ENCODE measurements at places on chromosomes 2 and 18. TPM values are rescaled to one million over a fixed set of nuclear protein-coding genes. Genes with fewer than 3 reads are reported as not detected.

DNA sequence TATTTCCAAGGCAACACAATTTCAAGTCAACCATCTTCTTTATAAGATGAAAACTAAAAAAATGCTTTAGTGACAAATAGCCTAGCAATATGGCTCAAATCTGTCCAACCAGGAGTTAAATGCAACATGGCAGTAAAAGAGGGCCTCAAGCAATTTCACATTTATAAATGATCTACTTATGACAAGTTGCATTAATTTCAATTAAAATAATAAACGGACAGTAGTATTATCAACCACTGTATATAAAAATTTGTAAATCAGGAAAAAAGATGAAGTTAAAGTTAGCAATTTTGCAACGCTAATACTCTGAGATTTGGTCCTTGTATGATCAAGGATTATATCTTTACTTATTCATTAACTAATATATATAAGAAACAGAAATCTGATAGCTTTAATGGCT, 19.3 kb downstream of the CCDC88A start:
- no peak for DNase-seq

POLR1B gene
- total RNA-seq: 12.8 TPM

GRCh38 chr2:118848381-118849225, 1.2 kb upstream of the EN1 start:
- no peak for DNase-seq

PLA2R1 gene
- 36.2 TPM for total RNA-seq

HOXD8 gene
- 49.8 TPM for total RNA-seq

DNA sequence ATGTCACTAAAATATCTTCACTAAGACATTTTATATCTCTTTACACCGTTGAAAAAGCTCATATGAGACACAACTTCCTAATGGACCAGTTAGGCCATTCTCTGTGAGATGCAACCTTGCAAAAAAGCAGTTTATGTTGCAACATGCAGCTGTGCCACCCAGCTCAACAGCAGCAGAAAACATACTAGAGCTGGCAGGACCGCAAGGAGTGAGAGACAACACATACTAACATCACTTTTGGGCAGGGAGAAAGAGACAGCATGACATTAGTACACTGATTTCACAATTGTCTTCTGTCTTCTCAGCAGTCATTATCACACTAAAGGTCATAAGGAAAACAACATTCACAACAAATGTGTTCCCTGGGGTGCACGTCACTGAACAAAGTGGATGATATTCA, 122.9 kb downstream of the EPB41L3 start:
- no peak for DNase-seq

- no peak for DNase-seq
Measured at GRCh38 chr2:101596333-101596732, 101.2 kb upstream of the MAP4K4 start.

- no peak for DNase-seq
Measured at GRCh38 chr18:12057419-12058039, 36.1 kb upstream of the ANKRD62 start.

RELCH gene
- 41.5 TPM for total RNA-seq

RTKN gene
- 36.3 TPM for total RNA-seq

DNA sequence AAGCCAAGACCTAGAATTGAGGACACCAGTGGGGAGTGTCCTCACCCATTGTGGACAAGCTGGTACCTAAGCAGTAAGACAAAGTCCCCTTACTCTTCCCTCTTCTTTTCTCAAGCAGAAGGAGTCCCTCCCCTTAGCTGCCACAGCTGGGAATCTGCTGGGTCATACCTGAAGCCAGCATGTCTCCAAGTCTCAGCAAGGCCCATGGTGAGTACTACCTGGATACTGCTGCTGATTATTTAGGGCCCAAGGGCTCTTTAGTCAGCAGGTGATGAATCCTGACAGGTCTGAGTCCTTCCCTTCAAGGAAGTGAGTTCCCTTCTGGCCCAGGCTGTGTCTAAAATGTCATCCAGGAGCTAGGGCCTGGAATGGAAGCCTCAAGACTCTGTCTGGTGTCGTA, 198.6 kb upstream of the STK17B start:
- no peak for DNase-seq

DNA sequence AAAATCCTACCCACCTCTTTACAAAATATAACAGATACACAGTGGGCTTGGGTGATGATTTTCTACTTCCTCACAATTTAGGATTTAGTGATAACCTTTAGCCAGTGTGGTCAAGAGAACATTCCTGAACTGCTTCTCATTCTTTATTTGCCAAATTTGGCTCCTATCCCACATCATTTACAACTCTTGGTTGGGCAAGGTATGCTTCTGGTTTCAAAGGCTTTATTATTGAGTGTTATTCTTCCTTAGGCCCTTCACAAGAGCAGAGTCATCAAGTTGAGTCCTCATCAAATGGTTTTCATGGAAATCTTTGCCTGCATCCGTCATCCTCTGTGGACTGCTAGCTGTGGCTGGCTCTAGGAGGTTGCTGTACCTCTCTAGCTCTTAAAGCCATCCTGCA, 472.0 kb upstream of the ETAA1 start:
- no peak for DNase-seq

DCC gene
- total RNA-seq: 3.2 TPM

FLACC1 gene
- total RNA-seq: 1.5 TPM

GRCh38 chr2:195709901-195710806, 53.1 kb downstream of the SLC39A10 start:
- no peak for DNase-seq

- DNase-seq: peak; percentile 70
Measured at GRCh38 chr2:238286551-238286950, 1.9 kb downstream of the PER2 start.

DNA sequence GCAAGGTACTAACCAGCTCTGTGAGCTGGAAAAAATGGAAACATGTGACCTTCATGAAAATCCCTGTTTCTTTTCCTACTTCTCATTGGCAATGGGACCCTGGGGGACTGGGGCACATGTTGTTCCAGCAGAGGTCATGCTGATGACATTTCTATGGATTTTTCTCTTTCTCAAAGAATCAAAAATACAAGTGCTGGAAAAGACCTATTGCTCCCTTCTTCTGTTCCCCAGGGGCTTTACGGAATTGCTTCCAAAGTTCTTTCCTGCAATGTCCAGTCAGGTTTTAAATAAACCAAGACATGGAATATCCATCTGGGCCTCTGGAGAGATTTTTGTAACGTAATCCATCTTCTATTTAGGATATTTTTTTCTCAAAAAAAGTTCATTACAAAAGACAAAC, 1006.1 kb upstream of the CELF4 start:
- no peak for DNase-seq

ARHGAP28 gene
- 11.3 TPM for total RNA-seq

GRCh38 chr2:127542231-127542630, 6.7 kb downstream of the MYO7B start:
- DNase-seq: no peak

GRCh38 chr2:63058144-63058920, 7.7 kb downstream of the OTX1 start:
- DNase-seq: no peak

- no peak for DNase-seq
Measured at GRCh38 chr2:60504049-60504448, 49.4 kb downstream of the BCL11A start.

- no peak for DNase-seq
Measured at GRCh38 chr2:86297382-86298147, 39.9 kb downstream of the REEP1 start.

DNA sequence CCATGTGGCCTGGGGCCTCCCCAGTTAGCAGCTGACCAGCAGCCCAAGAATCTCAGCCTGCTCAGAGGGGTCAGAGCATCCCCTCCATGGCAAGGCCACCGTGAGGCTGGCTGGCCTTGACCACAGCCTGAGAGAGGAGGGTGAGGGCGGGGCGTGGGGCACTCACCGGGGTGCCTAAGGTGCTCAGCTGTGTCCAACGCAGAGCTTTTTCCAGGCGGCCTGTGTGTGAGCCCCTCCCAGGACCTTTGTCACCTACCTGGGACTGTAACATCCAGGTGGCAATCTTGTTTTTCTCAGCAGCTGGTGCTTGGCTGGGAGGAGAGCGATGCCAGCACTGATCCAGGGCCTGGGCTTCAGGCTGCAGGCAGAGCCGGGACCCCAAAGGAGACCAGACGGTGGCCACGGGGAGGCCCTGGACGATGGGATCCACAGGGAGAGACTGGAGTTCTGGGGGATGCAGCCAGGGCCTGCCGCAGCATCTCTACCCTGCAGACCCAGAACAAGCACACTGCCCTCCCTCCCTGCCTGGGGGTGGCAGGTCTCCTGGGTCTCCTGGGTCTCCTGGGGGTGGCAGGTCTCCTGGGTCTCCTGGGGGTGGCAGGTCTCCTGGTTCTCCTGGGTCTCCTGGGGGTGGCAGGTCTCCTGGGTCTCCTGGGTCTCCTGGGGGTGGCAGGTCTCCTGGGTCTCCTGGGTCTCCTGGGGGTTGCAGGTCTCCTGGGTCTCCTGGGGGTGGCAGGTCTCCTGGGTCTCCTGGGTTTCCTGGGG, 12.3 kb downstream of the SNED1 start:
- peak; percentile 14 for DNase-seq

GRCh38 chr18:35635170-35635569, 53.6 kb downstream of the GALNT1 start:
- no peak for DNase-seq

- no peak for DNase-seq
Measured at GRCh38 chr18:35506024-35506712, 8.4 kb upstream of the INO80C start.

MCM6 gene
- 37.4 TPM for total RNA-seq

SNORC gene
- not detected for total RNA-seq

DNA sequence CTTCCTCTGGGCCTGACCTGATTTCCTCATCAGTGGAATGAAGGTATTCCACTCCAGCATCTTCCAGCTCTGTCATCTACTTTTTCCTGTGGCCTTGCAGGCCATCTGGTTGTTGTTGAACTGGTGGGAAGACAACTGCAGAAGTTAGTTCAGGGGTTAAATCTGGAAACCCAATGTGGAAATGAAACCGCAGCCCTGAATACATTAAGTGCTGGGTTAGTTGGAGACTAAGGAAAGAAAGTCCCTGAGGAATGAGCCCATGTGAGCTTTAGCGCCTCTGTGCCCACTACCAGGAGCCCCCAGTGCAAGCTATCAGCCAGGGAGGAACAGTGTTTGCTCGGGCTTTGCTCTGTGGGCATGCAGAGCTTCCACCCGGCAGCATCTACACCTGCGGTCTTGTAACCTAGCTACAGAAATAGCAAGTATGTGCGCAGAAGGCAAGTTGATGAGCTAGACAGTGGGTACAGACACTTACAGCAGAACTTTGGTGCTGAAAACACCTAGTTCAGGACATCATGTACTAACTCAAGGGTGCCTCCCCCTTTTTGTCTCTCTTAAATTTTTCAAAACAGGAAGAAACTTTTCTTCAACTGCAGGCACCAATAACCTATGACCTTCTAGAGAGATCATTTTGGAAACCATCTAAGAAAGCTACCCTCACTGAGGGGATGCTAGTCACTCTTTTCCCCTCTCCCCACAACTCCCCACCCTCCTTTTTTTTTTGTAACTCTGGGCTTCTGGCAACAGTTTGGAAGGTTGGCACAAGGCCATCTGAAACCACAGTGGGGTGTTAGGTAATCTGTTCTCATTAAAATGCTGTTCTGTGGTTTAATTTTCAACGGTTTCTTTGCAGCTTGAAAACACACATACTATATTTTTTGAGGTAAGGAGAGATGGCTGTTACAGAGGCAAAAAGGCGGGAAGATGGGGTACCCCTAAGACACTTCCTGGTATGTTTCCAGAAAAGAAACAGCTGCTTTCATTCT, 18.3 kb upstream of the CXCR4 start:
- DNase-seq: no peak

DNA sequence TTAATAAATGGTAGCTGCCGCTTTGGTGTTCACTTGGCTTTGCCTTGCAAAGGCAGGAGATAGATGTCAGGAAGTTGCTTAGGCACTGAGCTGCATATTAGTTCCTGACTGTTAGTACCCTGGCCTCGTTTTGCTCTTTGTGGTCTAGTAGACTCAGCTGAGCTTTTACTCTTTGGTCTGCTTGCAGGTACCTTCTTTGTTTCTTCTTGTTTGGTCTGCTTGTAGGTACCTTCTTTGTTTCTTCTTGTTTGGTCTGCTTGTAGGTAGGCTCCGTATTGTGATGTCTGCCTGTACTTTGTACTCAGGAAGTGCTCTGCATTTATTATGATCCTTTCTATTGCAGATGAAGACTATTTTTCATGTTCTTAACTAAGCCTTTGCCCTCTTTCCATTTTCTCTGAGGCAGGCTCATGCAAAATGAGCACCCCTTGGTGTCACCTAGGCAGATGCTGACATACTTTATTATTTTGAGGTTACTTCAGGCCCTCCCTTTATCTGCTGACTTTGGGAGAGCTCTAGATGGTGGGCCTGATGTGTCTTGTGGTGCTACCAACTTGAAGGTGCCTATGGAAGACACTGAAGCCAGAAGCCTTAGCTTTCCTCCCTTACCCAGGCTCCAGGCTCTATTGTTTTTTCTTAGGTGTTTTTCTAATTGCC, 6.0 kb downstream of the RPIA start:
- DNase-seq: no peak

PXDN gene
- total RNA-seq: 30.9 TPM

GRCh38 chr2:9291331-9291730, 84.7 kb downstream of the ASAP2 start:
- DNase-seq: no peak

DNA sequence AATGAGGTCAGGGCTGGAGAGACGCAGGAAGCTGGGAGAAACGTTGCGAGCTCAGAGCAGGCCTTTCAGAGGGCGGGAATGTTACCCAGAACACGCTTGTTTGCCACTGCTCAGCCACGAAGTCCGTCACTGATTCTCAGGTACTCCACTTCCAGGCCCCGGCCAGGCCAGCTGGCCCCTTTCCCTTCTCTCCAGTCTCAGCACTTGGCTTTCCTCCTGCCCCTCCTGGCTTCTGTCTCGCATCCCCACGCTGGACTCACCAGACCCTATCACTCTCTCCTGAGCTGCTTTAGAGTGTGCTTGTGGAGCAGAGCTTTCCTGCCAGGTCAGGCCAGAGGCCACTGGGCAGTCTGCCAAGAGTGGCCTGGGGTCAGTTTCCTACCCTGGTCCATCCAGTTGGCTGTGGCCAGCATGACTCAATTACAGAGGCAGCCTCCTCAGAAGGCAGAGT, 151.4 kb downstream of the TWIST2 start:
- peak; percentile 65 for DNase-seq

DNA sequence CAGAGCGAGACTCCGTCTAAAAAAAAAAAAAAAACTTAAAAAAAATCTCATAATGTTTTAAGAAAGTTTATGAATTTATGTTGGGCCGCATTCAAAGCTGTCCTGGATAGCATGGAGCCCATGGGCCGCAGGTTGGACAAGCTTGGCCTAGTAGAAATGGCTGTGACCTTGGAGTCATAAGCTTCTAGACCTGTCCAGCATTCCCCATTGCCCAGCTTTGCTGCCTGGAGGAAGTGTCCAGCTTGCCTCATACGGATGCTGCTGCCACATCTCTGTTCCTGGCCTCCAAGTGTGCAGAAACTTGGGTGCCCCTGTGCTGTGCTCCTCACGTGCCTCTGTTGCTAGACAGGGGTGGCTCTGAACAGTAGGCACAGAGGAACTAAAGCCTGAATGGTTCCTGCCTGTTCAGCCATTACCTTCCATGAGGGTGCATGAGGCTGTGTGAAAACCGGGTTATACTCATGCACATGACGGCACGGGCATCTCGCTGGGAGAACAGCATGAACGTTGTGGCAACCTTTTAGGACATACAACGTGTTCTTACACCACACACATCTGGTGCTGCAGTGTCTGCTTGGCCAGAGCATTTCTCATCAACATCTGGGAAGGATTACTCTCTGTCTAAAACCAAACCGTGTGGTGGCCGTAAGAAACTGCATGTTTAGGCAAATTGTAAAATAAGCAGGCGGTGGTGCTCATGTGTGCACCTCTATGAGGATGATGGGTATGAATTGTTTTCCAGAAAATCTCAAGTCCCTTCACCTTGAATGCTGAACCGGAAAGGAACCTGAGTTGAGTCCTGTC, 38.2 kb downstream of the FHOD3 start:
- DNase-seq: no peak

All from uterus (tissue), 4 donors.